ENCODE measurements at places on chromosomes 16 and 17. TPM values are rescaled to one million over a fixed set of nuclear protein-coding genes. Genes with fewer than 3 reads are reported as not detected.
A peak's percentile ranks its signal among the peaks of the same experiment; 100 is the strongest.

Gene MGAT5B
- not detected for total RNA-seq

Gene DLX4
- total RNA-seq = not detected

Gene TMEM235
- total RNA-seq = not detected

Gene USP31
- total RNA-seq = 6.2 TPM

Gene NT5M
- total RNA-seq = 4.6 TPM

Gene TBC1D3
- not detected for total RNA-seq

Gene FOXN1
- total RNA-seq = not detected

Gene TAC4
- total RNA-seq = not detected

- H3K36me3 ChIP-seq = no peaks in the 10 kb centered on the region
- H3K4me3 ChIP-seq = no peak overlapping the region
- no peak overlapping the region for H3K27ac ChIP-seq
- H3K27me3 ChIP-seq = no peaks in the 10 kb centered on the region
- peaks cover 14% of the 10 kb centered on the region for H3K4me1 ChIP-seq
- no peak for DNase-seq
Measured at GRCh38 chr17:17587614-17588337, 3.7 kb downstream of the PEMT start.

DNA sequence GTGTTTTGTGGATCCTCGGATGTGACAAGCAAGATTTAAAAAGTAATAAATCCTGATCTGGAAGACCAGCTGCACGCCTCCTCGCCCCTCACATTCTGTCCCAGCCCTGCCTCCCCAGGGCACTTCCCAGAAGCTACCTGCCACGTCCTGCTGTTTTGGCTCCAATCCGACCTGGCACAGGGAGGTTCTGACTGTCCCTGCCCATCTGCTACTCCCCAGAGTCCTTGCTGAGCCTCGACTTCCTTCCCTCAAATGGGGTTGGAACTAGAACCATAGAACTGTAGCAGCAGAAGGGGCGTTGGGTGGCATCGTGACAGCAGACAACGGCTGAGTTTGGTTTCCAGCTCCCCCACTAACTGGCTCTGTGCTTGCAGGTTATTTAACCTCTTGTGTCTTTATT, 71.7 kb downstream of the RPH3AL start:
- no peak overlapping the region for H3K27ac ChIP-seq
- H3K36me3 ChIP-seq = no peaks in the 10 kb centered on the region
- H3K4me3 ChIP-seq = no peak overlapping the region
- no peaks in the 10 kb centered on the region for H3K27me3 ChIP-seq
- no peaks in the 10 kb centered on the region for H3K4me1 ChIP-seq
- no peak for DNase-seq

- H3K4me3 ChIP-seq = no peak overlapping the region
- H3K4me1 ChIP-seq = no peaks in the 10 kb centered on the region
- DNase-seq = no peak
- no peaks in the 10 kb centered on the region for H3K27me3 ChIP-seq
- peak overlapping the region; percentile 25 for H3K27ac ChIP-seq
- H3K36me3 ChIP-seq = no peaks in the 10 kb centered on the region
Measured at GRCh38 chr16:20393801-20394577, 10.5 kb downstream of the PDILT start.

- H3K27me3 ChIP-seq = peaks cover 14% of the 10 kb centered on the region
- peaks cover 39% of the 10 kb centered on the region for H3K4me1 ChIP-seq
- H3K4me3 ChIP-seq = peak within 1 kb of the TSS; percentile 51
- no peak within 1 kb of the TSS for H3K27ac ChIP-seq
- no peak for DNase-seq
Measured at GRCh38 chr17:7439462-7440112, at the start of gene FGF11. FGF11 (plus strand) TSS chr17:7439512; CDS start chr17:7439621, 109 bp downstream.

- no peaks in the 10 kb centered on the region for H3K4me1 ChIP-seq
- no peak overlapping the region for H3K4me3 ChIP-seq
- no peak for DNase-seq
- H3K27me3 ChIP-seq = no peaks in the 10 kb centered on the region
- H3K27ac ChIP-seq = no peak overlapping the region
Measured at GRCh38 chr17:66018786-66019185, 173.1 kb downstream of the CEP112 start.

- H3K36me3 ChIP-seq = peaks cover 11% of the 10 kb centered on the region
- H3K27ac ChIP-seq = peak overlapping the region; percentile 84
- no peaks in the 10 kb centered on the region for H3K27me3 ChIP-seq
- peaks cover 51% of the 10 kb centered on the region for H3K4me1 ChIP-seq
- DNase-seq = no peak
Measured at GRCh38 chr16:66923866-66924265, 1.5 kb downstream of the RRAD start.

GRCh38 chr16:65786916-65787315, 579.6 kb upstream of the CDH5 start:
- H3K4me1 ChIP-seq = peaks cover 6% of the 10 kb centered on the region
- no peak overlapping the region for H3K27ac ChIP-seq
- DNase-seq = no peak
- H3K36me3 ChIP-seq = no peaks in the 10 kb centered on the region
- H3K4me3 ChIP-seq = no peak overlapping the region

DNA sequence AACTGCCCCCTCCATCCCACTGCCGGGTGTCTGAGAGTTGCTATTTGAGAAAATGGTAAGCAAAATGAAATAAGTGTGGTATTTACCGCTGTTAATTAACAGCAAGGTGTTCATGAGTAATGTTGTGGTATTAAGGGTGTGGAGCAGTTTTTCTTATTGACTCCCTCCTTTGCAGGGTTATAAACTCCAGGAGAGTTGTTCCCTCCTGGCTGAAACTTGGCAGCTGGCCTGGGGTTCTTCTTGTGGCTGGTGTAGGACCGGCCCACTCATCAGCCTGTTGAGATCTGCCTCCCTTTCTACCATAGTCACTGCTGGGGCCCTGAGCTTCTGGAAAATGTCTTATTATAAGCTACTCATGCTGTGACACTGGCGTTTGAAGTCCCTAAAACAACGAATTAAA, 128.6 kb downstream of the SOX9 start:
- DNase-seq = no peak
- H3K4me1 ChIP-seq = no peaks in the 10 kb centered on the region
- H3K27me3 ChIP-seq = no peaks in the 10 kb centered on the region
- H3K27ac ChIP-seq = no peak overlapping the region
- H3K4me3 ChIP-seq = no peak overlapping the region

DNA sequence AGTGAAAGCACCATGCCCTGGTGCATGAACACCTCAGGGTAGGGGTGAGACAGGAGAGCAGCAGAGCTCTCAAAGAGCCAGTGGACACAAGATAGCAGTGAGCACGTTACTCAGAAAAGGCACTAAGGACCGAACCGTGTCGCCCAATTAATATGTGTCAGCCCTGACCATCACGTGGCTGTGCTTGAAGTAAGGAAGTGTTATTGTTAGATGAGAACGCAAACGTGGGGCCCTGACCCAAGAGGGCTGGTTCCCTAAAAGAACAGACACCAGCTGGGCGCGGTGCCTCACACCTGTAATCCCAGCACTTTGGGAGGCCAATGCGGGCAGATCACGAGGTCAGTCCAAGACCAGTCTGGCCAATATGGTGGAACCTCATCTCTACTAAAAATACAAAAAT, 16.3 kb downstream of the AXIN1 start:
- H3K27me3 ChIP-seq = no peaks in the 10 kb centered on the region
- H3K4me3 ChIP-seq = no peak overlapping the region
- H3K36me3 ChIP-seq = no peaks in the 10 kb centered on the region
- H3K27ac ChIP-seq = no peak overlapping the region

GRCh38 chr17:55433629-55434422, 12.2 kb upstream of the MMD start:
- no peak for DNase-seq
- H3K27me3 ChIP-seq = no peaks in the 10 kb centered on the region
- H3K27ac ChIP-seq = no peak overlapping the region
- no peaks in the 10 kb centered on the region for H3K36me3 ChIP-seq
- no peak overlapping the region for H3K4me3 ChIP-seq
- no peaks in the 10 kb centered on the region for H3K4me1 ChIP-seq

- H3K27me3 ChIP-seq = no peaks in the 10 kb centered on the region
- no peak overlapping the region for H3K4me3 ChIP-seq
- no peaks in the 10 kb centered on the region for H3K36me3 ChIP-seq
- no peak for DNase-seq
- H3K4me1 ChIP-seq = no peaks in the 10 kb centered on the region
- no peak overlapping the region for H3K27ac ChIP-seq
Measured at GRCh38 chr17:39000021-39000601, 32.9 kb upstream of the FBXO47 start.

DNA sequence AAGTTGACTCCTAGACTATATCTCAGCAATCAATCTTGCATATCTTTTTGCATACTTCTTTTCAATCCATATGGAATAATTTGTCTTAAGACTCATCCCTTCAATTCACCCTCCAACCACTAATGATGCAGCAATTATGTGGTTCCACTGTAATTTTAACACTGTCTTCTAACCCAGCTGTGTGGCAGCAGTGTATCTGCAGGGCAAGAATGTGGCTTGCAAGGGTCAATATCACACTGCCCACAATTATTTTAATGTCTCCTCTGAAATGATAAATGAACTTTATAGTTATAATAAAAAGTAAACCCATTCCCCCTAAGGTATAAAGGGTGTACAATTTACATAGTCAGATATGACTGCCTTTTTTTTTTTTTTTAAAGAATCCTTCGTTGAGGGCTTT, 48.6 kb downstream of the FTO start:
- no peaks in the 10 kb centered on the region for H3K27me3 ChIP-seq
- H3K36me3 ChIP-seq = no peaks in the 10 kb centered on the region

- H3K27me3 ChIP-seq = no peaks in the 10 kb centered on the region
- H3K4me1 ChIP-seq = no peaks in the 10 kb centered on the region
- H3K27ac ChIP-seq = no peak overlapping the region
- no peak overlapping the region for H3K4me3 ChIP-seq
- DNase-seq = no peak
- no peaks in the 10 kb centered on the region for H3K36me3 ChIP-seq
Measured at GRCh38 chr16:12449795-12450194, 353.9 kb downstream of the CPPED1 start.

GRCh38 chr16:3807425-3808123, 72.9 kb downstream of the CREBBP start:
- H3K27ac ChIP-seq = no peak overlapping the region
- no peaks in the 10 kb centered on the region for H3K27me3 ChIP-seq
- H3K36me3 ChIP-seq = no peaks in the 10 kb centered on the region
- H3K4me1 ChIP-seq = peaks cover 12% of the 10 kb centered on the region
- H3K4me3 ChIP-seq = no peak overlapping the region

DNA sequence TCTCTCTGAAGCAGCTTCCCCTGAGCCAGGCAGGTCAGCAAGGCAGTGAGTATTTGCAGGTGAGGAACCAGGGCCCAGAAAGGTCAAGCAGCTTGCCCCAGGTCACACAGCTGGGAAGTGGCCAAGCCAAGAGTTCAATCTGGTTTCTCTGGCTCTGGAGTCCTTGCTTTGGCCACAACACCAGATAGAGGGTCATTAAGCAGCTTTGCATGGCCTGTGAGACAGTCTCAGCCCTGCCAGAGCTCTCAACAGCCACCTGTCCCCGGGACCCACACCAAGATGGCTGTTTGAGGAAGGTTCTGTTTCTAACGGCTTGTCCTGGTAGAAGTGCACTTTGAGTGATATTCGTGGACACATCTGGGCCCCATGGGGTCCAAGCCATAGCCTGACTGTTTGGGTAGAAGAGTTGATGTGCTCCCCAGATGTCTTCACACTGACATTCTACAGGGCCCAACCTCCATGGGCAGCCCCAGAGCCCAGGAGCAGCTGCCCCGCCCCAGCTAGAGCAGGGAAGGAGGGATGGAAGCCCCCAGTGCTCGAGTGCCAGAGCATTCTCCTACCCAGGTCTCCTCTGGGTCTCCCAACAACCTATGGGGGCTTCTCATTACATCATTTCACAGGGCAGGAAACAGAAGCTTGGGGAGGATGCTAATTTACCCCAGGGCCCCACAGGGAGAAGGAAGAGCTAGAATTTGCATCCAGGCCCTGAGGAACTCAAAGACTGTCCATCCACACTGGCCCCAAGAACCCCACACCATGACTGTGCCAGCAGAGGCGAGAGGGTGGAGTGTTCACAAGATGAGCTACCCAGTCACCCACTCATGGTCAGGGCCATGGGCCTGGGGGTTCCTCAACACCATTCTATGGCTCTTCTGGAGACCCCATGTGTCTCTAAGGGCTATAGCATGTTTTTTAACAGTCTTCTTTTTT, 107.3 kb upstream of the CDH5 start:
- DNase-seq = peak; percentile 50
- H3K27ac ChIP-seq = no peak overlapping the region
- H3K4me1 ChIP-seq = no peaks in the 10 kb centered on the region
- no peaks in the 10 kb centered on the region for H3K36me3 ChIP-seq

GRCh38 chr16:70688246-70688742, 2.4 kb upstream of the MTSS2 start:
- peak overlapping the region; percentile 96 for H3K27ac ChIP-seq
- H3K4me1 ChIP-seq = peaks cover 81% of the 10 kb centered on the region
- no peaks in the 10 kb centered on the region for H3K36me3 ChIP-seq
- DNase-seq = no peak
- no peak overlapping the region for H3K4me3 ChIP-seq

DNA sequence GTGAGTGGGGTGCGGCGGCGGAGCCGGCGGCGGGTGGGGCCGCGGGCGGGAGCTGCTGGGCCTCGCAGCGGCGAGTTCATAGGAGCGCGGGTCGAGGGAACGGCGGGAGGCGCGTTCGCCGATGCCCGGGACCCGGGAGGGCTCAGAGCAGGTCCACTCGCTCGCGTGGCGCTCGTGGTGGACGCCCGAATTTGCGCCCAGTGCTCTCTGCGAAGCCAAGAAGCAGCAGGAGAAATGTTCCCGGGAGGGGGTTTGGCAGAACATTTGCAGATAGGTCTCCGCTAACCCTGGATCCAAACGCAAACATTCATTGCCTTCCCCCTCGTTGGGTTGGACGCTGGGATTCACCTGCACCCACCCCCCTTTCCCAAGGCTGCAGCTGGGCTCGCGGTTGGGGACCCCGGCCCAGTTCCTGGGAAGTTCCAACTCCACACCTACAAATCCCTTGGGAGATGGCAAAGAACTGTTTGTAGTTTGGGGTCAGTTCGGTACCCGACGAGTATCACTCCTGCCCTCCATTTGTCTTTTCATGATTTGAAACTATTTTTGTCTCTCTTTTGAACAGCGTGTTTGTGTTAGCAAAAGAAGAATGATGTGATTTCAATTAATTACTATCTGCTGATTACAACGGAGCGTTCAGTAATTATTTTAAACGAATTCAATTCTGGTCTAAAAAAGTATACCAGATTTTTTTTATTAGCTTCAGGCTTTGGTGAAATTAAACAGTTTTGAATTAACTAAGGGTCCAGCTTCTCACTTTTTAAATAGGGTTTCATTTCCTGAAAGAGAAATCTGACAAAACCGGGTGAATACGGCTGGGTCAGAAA, 2.3 kb downstream of the NTN1 start:
- H3K27me3 ChIP-seq = no peaks in the 10 kb centered on the region
- peak overlapping the region; percentile 23 for H3K27ac ChIP-seq
- peak overlapping the region; percentile 84 for H3K4me3 ChIP-seq
- peaks cover 12% of the 10 kb centered on the region for H3K4me1 ChIP-seq
- DNase-seq = peak; percentile 68

GRCh38 chr17:48728232-48729231, at the start of gene HOXB13:
HOXB13 (minus strand) TSS chr17:48728750; CDS start chr17:48728593, 157 bp downstream.
- H3K27me3 ChIP-seq = peaks cover 61% of the 10 kb centered on the region
- peak within 1 kb of the TSS; percentile 11 for H3K4me3 ChIP-seq
- peaks cover 11% of the 10 kb centered on the region for H3K4me1 ChIP-seq
- no peak within 1 kb of the TSS for H3K27ac ChIP-seq
- no peaks in the 10 kb centered on the region for H3K36me3 ChIP-seq
- DNase-seq = no peak
